ENCODE measurements at places on chromosomes 4 and X.

GRCh38 chrX:14528629-14529289 is 577 bp upstream of the GLRA2 start:
- DNase-seq = peak; percentile 77

DNA sequence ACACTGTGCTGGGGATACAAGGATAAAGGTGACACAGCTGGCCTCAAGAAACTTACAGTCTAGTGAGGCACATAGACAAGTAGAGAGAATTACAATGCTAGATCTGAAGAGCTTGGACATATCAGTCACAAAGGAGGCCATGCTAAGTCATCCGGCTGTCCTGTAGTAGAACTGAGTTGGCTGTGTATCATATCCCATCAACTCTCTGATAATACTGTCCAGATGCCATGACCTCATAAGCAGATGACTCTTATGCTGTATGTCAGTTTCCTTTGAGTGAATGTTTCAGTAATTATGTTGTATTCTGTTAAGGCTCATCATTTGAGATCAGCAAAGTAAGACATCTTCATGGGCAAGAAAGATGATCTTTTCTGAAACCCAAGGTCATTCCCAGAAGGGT is 442.9 kb downstream of the MID1IP1 start:
- no peak for DNase-seq

DNA sequence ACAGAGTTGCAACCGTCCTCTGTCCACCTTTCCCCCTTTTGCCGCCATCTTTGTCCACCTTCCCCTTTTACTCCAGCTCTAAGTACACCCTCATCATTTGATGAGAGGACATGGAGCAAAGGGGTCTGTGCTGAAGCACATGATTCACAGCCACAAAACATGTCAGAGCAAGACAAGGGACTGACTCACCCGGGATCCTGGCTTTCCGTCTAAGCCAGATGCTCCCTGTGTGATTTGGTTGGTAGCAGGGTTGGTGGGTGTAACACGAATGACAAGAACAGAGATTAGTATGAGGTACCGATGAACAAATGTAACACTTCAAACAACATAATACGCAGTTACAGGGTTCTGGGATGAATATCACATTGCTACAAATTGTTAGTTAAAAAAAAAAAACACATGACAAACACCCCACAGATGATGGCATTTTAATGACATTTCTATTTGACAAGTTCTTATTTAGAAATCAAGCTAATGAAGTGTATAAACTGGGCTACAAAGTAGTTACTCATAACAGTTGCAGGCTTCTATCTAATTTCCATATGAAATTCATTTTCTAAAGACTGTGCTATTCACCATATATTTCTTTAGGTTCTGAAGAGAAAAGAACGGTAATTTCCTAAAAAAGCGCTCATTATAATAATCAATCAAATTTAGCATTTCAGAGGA is 71.4 kb upstream of the ETNPPL start:
- no peak for DNase-seq

DNA sequence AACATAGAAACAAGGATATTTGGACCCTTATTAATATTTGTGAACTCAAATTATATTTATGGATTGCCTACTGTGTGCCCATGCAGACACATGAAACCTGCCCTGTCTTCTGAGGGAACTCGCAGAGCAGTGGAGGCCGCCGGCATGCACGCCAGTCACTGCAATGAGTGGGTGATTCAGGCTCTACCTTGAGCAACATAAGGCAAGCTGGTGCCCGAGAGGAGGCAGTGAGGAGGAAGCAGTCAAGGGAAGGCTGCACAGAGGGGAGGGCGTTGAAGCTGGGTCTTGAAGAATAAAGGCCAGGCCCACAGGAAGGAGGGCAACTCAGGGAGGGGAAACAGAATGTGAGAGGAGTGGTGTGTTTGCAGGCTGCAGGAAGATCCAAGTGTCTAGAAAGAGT is 52.8 kb downstream of the PPEF2 start:
- no peak for DNase-seq

DNA sequence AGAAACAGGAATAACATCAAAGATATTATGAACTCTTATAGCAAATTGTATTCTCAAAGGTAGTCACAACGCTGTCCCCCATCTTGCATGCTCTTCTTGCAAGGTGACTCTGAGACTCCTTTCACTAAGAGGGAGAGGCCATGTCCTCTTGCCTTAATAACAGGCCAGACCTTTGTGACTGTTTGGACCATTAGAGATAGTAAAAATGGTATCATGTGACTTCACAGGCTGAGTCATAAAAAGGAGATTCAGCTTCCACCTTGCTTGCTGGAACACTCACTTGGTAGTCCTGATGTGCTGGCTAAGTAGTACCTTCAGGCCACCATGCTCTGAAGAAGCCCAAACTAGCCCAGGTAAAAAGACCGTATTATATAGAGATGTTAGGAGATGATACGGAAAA is 143.8 kb downstream of the FBXW7 start:
- no peak for DNase-seq

- no peak for DNase-seq
Observed at GRCh38 chrX:14497184-14497666, 32.1 kb upstream of the GLRA2 start.

DNA sequence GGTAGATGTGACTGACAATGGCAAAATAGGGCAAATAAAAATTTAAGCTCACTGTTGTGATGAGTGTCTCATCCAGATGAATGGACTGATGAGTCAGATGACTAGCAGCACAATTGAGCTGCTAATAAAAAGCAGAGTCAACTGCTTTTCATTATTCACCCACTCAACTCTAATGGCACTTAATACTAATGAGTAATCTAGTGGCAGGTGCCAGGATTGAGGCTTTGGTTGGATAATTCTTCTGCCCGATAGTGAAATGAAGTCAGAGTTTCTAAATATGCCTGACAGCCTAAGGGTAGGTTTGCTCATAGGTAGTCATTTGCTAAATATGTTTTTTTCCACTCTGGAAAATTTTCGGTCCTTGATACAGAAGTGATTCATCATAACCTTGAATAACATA is 10.4 kb downstream of the OGT start:
- DNase-seq = no peak

- DNase-seq = no peak
Observed at GRCh38 chr4:153506341-153507309, 40.5 kb downstream of the TMEM131L start.

GRCh38 chr4:183553601-183554345 is 48.9 kb downstream of the ING2 start:
- DNase-seq = no peak
